Fibroblast of villous mesenchyme (primary cell): ENCODE measurements at places on chromosomes 2 and 18. TPM values are rescaled to one million over a fixed set of nuclear protein-coding genes. Genes with fewer than 3 reads are reported as not detected.

- peak; percentile 25 for DNase-seq
Measured at GRCh38 chr18:51506811-51507210, 309.3 kb upstream of the MEX3C start.

DNA sequence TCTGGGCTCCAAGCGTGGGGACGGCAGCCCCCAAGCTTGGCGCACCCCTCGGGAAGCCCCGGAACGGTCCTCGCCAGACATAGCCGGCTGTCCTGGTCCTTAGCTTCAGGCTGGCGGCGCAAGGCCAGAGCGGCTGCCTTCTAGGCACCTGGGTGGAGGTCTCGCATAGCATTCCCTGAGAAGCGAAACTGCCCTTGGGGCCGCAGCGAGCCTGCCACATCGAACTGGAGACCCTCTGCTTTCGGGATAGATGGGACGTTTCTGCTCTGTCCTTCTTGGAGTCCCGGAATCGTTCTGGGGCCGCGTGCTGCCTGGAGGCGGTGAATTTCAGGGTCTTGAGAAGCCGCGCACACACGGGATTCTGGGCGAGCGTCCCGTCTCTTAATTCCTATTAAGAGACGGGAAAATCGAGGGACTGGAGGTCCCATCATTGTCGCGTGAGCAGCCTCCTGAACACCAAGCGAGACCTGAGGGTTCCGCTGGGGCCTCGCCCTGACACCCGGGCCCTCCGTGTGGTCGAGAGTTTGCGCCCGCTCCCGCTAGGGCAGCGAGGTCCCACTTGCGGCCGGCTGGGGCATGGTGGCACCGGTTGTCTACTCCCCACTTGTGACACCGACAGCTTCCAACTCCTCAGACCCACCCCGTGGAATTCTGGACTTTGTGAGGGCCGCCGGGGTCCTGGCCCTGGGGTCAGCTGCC is 9.7 kb upstream of the EN1 start:
- no peak for DNase-seq

DNA sequence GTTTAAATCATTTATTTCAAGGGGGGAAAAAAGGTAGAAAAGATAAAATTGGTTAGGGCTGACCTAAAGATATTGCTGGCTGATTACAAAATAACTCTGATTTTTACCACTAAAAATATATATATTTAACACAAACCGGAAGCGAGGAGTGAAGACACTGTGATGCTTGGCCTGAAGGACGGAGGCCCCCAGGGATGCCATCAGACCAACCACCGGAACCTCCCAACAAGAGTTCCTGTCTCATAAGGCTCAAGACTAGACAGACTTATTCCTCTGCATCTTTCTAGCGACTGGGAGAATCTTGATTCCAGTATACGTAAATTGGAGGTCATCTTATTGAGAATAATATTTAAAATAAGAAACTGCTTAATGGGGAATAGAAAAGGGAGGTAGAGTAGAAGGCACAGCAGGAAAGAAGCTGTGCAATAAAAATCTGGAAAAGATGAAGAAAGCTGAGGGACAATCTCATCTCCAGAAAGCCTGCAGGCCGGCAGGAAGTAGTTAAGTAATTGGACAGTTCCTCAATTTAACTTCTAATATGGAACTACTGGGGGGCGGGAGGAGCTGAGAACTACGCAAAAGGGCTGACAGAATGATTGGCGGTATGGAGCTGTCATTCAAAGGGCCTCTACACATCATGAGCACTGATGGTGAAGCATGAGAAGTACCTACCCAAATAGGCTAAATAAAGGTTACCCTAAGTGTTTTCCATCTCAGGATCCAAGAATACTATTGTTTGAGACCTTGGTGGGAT is 91.1 kb downstream of the DTNB start:
- no peak for DNase-seq

DNA sequence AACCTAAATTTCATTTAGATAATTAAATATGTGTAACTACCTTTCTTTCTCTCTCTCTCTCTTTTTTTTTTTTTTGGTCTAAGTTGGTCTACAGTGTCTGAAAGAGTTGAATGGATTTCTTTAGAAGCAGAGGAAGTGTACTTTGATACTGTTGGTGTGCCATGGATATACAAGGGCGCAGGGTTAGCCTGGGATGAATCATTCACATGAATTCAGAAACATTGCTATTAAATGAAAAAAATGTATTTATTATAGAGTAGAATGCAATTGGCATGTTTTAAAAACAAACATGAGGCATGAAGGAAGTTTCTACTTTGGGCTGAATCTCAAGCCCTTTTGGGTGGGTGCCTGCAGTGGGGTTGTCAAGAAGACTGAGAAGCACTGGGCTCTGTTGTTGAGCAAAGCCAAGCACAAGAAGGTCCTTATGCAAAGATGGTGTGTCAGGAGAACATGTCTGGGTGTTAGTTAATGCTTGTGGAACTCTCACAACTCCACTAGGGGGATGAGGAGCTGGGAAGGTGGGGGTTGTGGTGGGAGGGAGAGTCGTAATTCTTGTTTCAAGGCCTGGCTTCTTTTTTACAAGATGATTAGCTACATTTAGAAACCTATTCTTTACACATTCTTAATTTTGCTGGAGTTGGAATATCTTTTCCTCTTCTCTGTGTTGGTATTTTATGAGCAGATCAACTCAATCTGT is 57.9 kb downstream of the LYPD6 start:
- peak; percentile 28 for DNase-seq

DNA sequence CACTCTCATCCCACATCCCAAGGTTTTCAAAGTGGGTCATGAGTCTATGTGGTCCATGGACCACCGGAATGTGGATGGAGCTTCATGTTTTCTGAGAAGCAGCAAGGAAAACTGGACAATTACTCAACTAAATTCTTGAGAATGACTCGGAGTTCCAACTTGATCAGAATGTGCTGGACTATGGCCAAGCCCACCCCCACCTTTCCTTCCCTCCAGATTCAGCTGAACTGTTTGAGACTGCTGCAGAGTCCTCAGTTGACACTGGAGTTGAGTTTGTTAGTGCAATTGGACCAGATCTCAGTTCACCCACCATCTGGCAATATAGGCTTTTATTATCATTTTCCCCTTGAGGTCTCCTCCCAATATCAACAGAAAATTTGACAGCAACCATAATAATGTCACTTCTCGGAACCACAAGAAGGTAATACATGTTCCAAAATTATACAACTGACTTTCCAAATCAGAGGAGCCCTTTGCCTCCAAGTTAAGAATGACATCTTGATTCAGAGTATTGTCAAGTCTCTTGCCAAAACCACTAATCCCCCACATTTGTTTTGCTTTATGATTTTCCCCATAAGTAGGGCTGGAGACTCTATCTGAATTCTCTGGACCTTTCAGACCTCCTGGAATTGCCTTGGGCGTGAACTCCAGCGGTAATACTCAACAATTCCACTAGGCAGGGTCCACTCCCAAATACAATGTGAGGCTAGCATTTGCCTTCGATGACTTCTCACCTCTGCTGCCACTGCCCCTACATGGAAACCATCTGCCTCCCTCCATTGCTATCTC is 8.8 kb downstream of the COL4A4 start:
- DNase-seq = no peak

- DNase-seq = no peak
Measured at GRCh38 chr2:45595721-45596435, 15.2 kb downstream of the SRBD1 start.

- DNase-seq = no peak
Measured at GRCh38 chr2:127559454-127559853, 24.0 kb downstream of the MYO7B start.

DNA sequence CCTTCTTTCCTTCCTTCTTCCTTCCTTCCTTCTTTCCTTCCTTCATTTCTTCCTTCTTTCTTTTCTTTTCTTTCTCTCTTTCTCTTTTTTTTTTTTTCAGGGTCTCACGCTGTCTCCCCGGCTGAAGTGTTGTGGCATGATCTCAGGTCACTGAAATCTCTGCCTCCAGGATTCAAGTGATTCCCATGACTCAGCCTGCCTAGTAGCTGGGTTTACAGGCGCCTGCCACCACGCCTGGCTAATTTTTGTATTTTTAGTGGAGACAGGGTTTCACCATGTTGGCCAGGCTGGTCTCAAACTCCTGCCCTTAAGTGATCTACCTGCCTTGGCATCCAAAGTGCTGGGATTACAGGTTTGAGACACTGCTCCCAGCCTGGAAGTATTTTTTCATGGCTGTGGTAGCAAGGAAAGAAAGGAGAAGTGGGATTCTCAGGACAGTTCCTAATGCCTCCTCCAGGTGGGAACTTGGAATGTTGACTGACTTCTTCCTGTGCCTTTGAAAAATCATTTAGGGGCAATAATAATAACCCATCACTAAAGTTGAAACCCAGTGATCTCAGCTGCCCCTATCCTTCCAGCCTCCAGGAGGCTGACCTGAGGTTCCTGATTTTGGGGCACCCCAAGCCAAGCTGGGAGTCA is 89.3 kb upstream of the CELF4 start:
- DNase-seq = no peak

Gene RTTN
- total RNA-seq = 15.1 and 24.2 TPM in 2 replicates

- no peak for DNase-seq
Measured at GRCh38 chr2:19630921-19631320, 270.9 kb downstream of the TTC32 start.

- no peak for DNase-seq
Measured at GRCh38 chr2:40155728-40156127, 296.2 kb downstream of the SLC8A1 start.

GRCh38 chr2:27922842-27923241 is 32.3 kb downstream of the BABAM2 start:
- DNase-seq = no peak

DNA sequence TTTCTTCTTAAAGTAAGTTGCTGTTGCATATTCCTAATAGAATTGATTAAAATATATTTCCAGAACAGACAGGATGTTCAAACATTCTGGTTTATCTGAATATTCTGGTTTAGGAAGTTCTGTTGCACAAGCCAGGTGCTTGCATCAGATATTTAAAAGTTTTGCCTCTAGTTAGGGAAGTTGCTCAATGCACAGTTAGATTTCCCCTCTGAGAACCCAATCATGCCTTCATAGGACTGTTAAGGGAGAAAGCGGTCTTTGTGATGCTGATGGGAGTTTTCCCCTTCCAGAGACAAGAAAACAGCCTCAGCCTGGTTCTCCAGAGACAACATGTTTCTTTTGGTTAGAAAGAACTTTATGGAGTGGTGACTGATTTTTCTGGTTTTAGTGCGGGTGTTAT is 65.6 kb upstream of the REV1 start:
- DNase-seq = no peak

GRCh38 chr18:51655327-51655698 is 457.8 kb upstream of the MEX3C start:
- DNase-seq = no peak

- peak; percentile 1 for DNase-seq
Measured at GRCh38 chr2:221943076-221943810, 355.6 kb downstream of the PAX3 start.

DNA sequence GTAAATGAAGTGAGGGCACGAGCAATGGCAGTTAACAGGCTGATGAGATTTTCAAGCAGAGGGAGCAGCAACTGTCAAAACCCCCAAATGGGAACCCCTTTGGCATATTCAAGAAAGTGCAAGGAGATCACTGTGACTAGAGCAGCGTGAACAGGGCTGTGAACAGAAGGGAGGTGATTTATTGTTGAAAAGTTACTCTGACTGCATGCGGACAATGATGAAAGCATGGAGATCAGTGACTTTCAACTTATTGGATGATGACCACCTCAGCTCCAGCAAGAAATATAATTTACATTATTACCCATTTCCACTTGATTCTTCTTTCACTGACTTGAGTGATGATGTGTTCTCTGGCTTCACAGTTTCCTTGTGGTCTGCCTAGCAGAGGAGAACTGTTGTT is 187.8 kb upstream of the BOD1L2 start:
- no peak for DNase-seq

DNA sequence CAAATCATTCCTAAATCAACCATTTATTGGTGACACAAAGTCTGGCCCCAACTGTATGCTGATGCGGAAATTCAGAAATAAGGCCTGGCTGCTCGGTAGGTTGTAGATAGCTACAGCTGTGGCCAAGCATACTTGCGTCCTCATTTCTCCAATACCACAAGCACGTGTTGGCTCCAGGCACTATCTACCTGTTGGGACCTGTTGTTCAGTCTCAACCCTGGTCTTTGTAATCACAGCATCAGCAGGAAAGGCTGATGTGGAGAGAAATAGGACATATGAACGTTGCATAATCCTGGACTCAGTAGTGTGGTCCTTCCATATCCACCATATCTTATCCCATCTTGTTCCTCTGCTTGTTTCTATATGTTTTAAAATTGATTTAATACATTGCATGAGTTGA is 212.6 kb downstream of the PMAIP1 start:
- DNase-seq = no peak

DNA sequence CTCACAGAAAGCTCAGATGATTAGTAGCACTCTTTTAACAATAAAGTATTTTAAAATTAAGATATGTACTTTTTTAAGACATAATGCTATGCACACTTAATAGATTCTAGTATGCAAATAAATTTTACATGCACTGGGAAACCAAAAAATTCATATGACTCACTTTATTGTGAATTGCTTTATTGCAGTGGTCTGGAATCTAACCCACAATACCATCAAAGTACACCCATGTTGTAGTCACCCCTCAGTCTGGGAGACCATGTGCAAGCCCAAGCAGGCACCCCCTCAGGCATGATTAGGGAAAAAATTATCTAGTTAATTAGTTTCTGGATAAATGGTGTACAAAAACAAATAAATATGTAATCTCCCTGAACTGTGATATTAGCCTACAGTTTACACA is 649.0 kb upstream of the HS6ST1 start:
- no peak for DNase-seq

Gene NOSTRIN
- 0.32 and 0.43 TPM in 2 replicates for total RNA-seq

Gene SRD5A2
- total RNA-seq = under 0.01 TPM in 1 of 2 replicates, not detected in the other

Gene CCL20
- 0.43 TPM in 1 of 2 replicates, not detected in the other for total RNA-seq

- DNase-seq = no peak
Measured at GRCh38 chr2:187768995-187769394, 214.8 kb upstream of the TFPI start.

Gene IL1RL2
- 0.32 and 1.3 TPM in 2 replicates for total RNA-seq

GRCh38 chr2:196390243-196391148 is 219.1 kb upstream of the STK17B start:
- peak; percentile 67 for DNase-seq

- DNase-seq = no peak
Measured at GRCh38 chr2:161315380-161315779, 7.2 kb downstream of the PSMD14 start.

DNA sequence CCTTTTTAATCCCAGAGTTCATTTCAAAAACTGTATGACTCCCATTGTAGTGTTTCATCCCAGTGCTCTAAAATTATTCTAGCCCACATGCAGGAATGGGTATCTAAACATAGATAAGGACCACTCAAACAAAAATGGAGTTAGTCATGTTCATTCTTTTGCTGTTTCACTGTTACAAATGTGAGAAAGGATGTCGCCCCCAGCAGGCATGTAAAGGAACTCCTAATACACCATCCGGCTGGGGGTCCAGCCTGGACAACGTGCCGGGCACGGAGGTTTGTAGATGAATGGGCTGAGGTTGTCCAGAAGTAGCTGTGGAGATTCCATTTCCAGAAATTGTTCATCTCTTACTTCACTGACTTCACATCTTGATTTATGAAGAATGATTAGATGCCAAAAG is 101.9 kb upstream of the RAB12 start:
- DNase-seq = peak; percentile 10

Gene ANKRD62
- not detected in 2 replicates for total RNA-seq

- no peak for DNase-seq
Measured at GRCh38 chr2:145221032-145221431, 701.1 kb upstream of the ZEB2 start.

Gene GPBAR1
- total RNA-seq = under 0.01 TPM in 1 of 2 replicates, not detected in the other

GRCh38 chr2:191836853-191837769 is 9.8 kb downstream of the CAVIN2 start:
- DNase-seq = no peak

Gene LOXHD1
- under 0.01 TPM in 1 of 2 replicates, not detected in the other for total RNA-seq
